ENCODE measurements at places on chromosomes 5 and 9. TPM values are rescaled to one million over a fixed set of nuclear protein-coding genes. Genes with fewer than 3 reads are reported as not detected.
A peak's percentile ranks its signal among the peaks of the same experiment; 100 is the strongest.

- no peaks in the 10 kb centered on the region for H3K27me3 ChIP-seq
- no peaks in the 10 kb centered on the region for H3K36me3 ChIP-seq
- no peaks in the 10 kb centered on the region for H3K4me1 ChIP-seq
Measured at GRCh38 chr9:68981789-68982188, 32.1 kb downstream of the PRKACG start.

- no peaks in the 10 kb centered on the region for H3K36me3 ChIP-seq
- H3K27me3 ChIP-seq = no peaks in the 10 kb centered on the region
- peaks cover under 1% of the 10 kb centered on the region for H3K4me1 ChIP-seq
- peak within 1 kb of the TSS; percentile 14 for H3K4me3 ChIP-seq
- DNase-seq = no peak
Measured at GRCh38 chr9:137441289-137441934, at the start of gene ENTPD8. TSS of gene ENTPD8 (minus strand) at chr9:137441357. CDS start at chr9:137438285, 3,072 bp downstream.

DNA sequence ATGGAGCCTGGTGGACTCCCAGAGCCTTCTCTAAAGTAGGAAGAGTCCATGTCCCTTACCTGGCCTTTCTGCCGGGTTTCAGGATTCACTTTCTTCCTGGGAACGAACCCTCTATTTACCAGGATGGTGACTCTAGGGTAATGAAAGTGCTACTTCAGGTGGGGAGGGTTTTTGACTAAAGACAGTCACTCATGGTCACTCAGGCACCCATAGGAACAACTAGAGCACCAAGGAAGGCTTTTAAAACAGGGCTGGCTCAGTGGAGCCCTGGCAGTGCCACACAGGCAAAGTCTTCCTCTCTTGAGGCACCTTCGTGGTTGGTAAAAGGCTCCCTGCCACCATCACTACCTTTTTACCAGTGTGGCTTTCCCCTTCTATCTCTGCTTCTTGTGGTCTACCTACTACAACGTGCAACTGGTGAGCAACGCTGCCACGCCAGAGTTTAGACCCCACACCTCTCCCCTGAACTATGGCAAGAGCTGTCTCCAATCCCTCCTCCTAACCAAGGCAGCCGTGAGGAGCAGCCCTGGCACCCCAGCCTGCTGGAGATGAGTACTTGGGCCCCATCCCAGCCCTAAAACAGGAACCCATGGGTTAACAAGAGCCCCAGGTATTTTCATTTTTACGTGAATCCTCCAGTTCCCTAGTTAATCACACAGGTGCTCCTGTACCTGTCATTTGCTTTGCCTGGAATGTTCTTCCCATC lies 3.5 kb downstream of the SURF1 start:
- no peak overlapping the region for H3K4me3 ChIP-seq
- no peaks in the 10 kb centered on the region for H3K36me3 ChIP-seq
- peaks cover 6% of the 10 kb centered on the region for H3K4me1 ChIP-seq
- no peak for DNase-seq
- H3K27me3 ChIP-seq = no peaks in the 10 kb centered on the region

GRCh38 chr5:172633403-172633970 lies 7.6 kb upstream of the NEURL1B start:
- no peak for DNase-seq
- H3K27me3 ChIP-seq = no peaks in the 10 kb centered on the region
- no peak overlapping the region for H3K4me3 ChIP-seq
- no peak overlapping the region for H3K27ac ChIP-seq
- no peaks in the 10 kb centered on the region for H3K4me1 ChIP-seq

DNA sequence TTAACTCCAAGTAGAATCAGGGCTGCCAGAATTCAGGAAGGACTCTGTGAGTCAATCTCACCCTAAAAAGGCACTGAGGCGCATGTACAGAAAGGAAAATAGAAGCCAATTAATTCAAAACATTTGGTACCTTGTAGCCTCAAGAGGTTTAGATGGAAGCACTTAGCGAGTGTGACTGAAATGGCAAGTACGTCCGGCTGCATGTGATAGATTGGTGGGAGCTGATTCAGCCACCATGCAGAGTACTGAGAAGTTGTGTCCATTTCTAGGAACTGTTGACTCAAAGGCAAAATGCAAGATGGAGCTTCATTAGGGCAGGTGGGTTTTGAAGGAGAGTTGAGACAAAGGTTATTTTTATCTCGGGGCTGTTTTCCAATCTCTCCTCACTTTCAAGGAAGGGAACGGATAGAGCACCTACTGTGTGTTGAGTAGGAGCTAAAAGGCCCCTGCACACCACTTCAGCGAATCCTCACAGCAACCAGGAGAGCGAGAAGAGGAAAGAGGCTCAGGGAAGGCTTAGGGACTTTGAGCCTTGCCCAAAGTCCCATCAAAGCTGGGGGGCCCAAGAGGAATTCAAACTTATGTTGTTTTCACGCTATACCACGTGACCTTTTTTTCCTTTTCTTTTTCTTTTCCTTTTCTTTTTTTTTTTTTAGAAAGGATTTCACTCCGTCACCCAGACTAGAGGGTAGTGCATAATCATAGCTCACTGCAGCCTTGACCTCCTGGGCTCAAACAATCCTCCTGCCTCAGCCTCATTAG lies 34.6 kb upstream of the CPEB4 start:
- H3K4me3 ChIP-seq = no peak overlapping the region
- no peaks in the 10 kb centered on the region for H3K4me1 ChIP-seq
- H3K27me3 ChIP-seq = no peaks in the 10 kb centered on the region
- no peak for DNase-seq

DNA sequence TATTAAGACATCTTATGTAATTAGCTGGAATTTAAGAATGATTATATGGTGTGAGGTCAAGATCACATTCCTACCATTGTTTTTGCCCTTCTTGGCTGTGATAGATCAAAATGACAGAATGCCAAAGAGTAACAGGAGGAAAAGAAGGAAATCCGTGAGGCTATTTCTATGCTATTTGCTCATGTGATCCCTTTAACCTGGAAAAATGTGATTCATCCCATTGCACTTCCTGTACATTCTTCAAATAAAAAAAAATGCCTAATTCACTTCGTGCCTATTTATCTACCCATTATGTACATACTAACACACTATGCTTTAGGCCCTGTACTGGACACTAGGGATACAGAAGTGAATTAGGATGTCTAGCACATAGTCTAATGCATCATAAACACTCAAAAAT lies 154.1 kb upstream of the PAPPA start:
- DNase-seq = no peak
- H3K4me1 ChIP-seq = no peaks in the 10 kb centered on the region
- no peaks in the 10 kb centered on the region for H3K36me3 ChIP-seq

DNA sequence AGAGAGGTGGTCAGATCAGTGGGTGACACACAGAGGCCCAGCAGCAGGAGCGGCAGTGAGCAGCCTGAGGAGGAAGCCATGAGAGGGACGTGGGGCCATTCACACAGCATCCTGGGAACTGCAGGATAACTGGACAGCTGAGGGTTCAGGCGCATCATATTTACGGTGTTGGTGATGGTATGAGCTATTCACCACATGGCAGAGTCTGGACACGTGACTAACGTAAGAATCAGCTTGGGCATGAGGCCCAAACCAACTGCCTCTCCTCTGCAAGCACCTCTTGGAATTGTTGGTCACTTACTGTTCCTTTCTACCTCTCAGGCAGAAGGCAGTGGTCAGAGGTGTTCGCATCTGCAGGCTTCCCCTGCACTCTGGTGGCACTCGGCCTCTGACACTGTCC lies 141.1 kb downstream of the ENTREP1 start:
- no peak overlapping the region for H3K27ac ChIP-seq
- DNase-seq = no peak
- H3K4me1 ChIP-seq = peaks cover 14% of the 10 kb centered on the region
- no peaks in the 10 kb centered on the region for H3K27me3 ChIP-seq
- no peak overlapping the region for H3K4me3 ChIP-seq
- no peaks in the 10 kb centered on the region for H3K36me3 ChIP-seq

- H3K4me1 ChIP-seq = peaks cover 43% of the 10 kb centered on the region
- DNase-seq = peak; percentile 95
- no peaks in the 10 kb centered on the region for H3K27me3 ChIP-seq
- peak within 1 kb of the TSS; percentile 4 for H3K4me3 ChIP-seq
Measured at GRCh38 chr9:35905912-35906679, at the start of gene HRCT1. TSS of gene HRCT1 (plus strand) at chr9:35906202. CDS start at chr9:35906288, 86 bp downstream.

DNA sequence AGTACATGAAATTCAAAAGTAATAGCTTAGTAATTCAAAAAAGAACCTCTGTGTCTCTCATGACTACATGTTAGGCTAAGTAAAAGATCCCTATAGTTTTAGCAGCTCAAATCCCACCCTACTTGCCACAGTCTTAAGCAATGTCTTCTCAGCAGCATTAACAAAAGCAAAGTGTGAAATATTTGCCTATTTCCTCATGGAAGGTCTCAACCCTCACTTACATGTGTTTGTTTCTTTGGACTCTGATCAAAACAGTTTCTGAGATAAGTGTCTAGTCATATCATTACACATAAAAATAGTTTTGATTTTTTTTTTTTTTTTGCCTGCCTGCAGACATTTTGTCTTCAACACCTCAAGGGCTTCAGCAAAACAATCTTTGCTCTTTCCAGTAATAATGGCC lies 310.5 kb downstream of the CETN3 start:
- H3K4me1 ChIP-seq = no peaks in the 10 kb centered on the region
- no peak for DNase-seq
- H3K27ac ChIP-seq = no peak overlapping the region
- no peak overlapping the region for H3K4me3 ChIP-seq
- no peaks in the 10 kb centered on the region for H3K36me3 ChIP-seq

DNA sequence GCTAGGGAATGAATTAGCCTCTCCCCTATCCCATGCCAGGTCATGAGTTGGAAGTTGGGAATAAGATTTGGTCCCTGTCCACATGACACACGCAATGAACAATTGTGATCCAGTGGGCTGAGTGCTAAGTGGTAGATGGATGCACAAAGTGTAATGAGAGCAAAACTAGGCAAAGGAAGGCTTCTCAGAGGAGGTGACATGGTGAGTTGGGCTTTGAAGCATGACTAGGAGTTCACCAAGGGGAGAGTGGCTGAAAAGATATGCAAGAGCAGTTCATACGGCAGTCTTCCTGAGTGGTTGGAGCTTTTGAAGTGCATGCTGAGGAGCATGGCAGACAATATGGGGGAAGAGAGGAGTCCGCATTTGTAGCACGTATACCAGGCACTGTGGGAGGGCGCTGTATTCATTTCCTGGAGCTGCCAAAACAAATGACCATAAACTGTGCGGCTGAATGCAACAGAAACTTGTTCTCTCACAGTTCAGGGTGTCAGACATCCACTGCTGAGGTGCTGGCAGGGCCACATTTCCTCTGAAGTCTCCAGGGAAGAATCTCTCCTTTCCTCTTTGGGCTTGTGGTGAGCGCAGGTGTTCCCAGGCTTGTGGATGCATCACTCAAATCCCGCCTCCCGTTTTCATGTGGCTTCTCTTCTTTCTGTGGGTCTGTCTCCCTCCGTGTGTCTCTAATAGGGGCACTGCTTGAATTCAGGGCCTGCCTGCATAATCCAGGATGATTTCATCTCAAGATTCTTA lies 49.5 kb downstream of the NSG2 start:
- H3K4me3 ChIP-seq = no peak overlapping the region
- H3K27ac ChIP-seq = no peak overlapping the region
- no peaks in the 10 kb centered on the region for H3K36me3 ChIP-seq
- no peaks in the 10 kb centered on the region for H3K27me3 ChIP-seq
- H3K4me1 ChIP-seq = no peaks in the 10 kb centered on the region
- DNase-seq = no peak

DNA sequence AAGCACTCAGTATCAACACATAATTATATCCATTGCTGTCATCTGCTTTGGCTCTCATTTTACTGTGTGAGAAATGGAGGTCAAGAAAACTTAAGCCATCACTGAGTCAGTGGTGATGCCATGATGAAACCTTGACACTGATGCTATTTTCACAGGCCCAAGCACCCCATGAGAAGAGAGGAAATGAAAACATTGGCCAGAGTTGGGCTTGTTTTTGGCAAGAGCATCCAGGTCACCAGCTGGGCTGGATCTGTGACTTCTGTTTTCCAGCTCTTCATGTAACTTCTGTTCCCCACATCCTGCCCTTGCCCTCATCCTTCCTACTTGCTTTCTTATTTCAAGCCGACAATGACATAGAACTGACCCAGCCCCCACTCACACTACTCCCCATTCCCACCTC lies 10.0 kb downstream of the LCP2 start:
- no peak overlapping the region for H3K4me3 ChIP-seq
- no peaks in the 10 kb centered on the region for H3K36me3 ChIP-seq
- peaks cover 9% of the 10 kb centered on the region for H3K4me1 ChIP-seq
- H3K27ac ChIP-seq = no peak overlapping the region

DNA sequence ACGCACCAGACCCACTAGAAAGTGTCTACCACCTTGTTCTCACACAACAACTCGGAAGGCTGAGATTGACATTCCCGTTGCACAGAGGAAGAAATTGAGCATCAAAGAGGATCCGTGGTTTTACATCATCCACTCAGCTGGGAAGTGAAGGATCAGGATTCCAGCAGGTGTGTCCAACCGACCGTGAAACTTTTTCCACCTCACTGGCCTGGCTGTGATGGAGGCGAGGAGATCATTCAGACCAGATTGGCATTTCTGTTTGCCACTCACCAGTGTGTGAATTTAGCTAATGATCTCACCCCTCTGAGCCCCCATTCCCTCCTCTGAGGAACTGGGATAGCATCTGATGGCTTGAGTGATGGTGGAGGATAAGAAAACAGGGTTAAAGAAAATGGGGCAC lies 46.7 kb upstream of the CPLX2 start:
- no peaks in the 10 kb centered on the region for H3K27me3 ChIP-seq
- DNase-seq = no peak
- H3K27ac ChIP-seq = no peak overlapping the region
- H3K36me3 ChIP-seq = no peaks in the 10 kb centered on the region
- no peaks in the 10 kb centered on the region for H3K4me1 ChIP-seq

GRCh38 chr5:15938961-15939360 lies 240.6 kb downstream of the MARCHF11 start:
- no peak overlapping the region for H3K27ac ChIP-seq
- no peak overlapping the region for H3K4me3 ChIP-seq
- DNase-seq = no peak
- no peaks in the 10 kb centered on the region for H3K36me3 ChIP-seq

DNA sequence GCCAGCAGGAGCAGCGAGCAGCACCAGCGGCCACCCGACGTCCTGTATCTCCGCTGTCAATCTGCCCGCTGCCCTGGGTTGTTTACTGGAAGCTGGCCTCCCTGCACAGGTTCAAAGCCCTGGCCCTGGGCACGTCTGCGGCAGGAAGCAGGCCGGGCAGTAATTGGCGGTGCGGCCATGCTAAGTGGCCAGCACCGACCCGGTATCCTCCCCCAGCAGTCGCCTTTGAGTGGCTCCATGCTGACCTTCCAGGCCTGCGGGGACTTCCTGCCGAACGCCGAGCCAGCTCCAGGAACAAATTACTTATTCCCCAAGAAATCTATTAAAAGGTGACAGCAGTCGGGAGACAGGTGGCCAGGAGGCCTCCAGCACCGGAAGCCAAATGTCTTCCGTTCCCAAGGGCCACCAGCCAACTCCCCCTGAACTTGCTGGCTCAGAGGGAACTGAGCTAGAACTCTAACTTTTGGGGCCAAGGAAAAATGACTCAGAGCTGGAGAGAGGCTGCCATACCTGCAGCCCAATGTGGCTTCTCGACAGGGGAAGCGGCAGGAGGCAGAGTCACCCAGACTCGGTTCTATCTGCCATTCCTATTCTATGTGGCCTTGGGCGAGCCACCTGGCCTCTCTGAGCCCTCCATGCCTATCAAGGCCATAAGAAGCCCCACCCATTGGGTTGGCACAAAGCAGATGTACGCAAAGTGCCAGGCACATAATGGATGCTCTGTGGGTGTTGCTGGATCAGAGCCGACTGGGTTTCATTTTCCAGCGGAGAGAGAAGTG lies 13.7 kb upstream of the PSMB7 start:
- H3K36me3 ChIP-seq = no peaks in the 10 kb centered on the region
- H3K27ac ChIP-seq = no peak overlapping the region
- no peaks in the 10 kb centered on the region for H3K4me1 ChIP-seq
- no peak for DNase-seq
- no peaks in the 10 kb centered on the region for H3K27me3 ChIP-seq

Gene SLC6A19
- not detected for total RNA-seq

Gene REXO4
- total RNA-seq = 21.4 TPM

Gene FRMPD1
- total RNA-seq = not detected

Gene CDK7
- 12.4 TPM for total RNA-seq

Gene C9orf50
- total RNA-seq = not detected

Gene ACOT12
- total RNA-seq = not detected

Gene PLCXD3
- total RNA-seq = 36.7 TPM

Gene TLX3
- total RNA-seq = not detected
